Cerebellum (tissue), 4 donors: ENCODE measurements at places on chromosomes 12 and 14.

DNA sequence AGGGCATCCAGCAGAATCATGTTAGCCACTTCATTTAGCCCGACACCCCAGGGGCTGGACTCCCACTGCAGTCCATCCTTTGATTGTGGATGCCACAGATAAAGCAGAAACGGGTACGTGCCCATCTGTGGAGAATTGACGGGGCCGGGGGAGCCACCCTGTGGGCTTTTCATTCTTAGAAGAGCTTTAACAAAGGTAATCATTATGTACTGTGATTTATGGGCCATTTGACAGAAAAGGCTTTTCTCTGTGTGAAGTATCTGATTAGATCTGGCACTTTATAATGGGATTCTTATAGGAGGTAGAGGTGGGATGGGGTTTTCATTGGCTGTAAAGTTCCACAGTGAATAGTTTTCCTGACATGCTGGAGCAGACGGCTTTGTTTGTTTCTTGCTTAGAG is 40.4 kb downstream of the AACS start:
- DNase-seq = no peak

- no peak for DNase-seq
Measured at GRCh38 chr14:91424813-91425530, 7.4 kb upstream of the CCDC88C start.

- DNase-seq = no peak
Measured at GRCh38 chr12:108806346-108806745, 51.0 kb downstream of the SSH1 start.

- no peak for DNase-seq
Measured at GRCh38 chr14:32085845-32086383, 8.8 kb downstream of the ARHGAP5 start.

DNA sequence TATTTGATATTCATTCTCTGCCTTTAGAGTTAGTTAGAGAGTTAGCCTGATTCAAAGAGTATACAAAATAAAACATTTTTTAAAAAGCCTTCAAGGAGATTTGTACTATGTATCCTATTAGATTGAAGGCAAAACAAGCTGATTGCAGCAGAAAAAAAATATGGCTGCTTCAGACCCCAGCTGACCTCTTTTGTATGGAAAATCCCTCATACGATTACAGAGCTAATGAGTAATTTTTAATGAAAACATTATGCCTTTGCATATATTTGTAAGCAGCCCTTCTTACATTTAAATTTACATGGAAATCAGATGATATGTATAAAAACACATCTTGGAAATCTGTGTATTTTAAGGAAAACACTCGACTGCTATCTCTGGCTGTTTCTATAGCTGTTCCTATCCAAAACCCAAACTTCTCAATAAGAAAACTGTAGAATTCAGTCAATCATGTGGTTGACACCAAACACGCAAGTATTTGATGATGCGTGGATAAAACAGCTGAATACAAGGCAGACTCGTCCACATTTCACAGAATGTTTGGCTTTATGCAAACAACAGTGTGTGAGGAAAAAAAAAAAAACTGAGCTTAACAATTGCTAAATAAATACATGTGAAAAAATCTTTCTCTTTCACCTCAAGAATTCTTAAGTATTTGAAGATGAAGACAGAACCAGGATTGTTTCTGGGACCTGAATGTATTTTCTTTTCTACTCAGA is 275.3 kb downstream of the EGLN3 start:
- DNase-seq = no peak

DNA sequence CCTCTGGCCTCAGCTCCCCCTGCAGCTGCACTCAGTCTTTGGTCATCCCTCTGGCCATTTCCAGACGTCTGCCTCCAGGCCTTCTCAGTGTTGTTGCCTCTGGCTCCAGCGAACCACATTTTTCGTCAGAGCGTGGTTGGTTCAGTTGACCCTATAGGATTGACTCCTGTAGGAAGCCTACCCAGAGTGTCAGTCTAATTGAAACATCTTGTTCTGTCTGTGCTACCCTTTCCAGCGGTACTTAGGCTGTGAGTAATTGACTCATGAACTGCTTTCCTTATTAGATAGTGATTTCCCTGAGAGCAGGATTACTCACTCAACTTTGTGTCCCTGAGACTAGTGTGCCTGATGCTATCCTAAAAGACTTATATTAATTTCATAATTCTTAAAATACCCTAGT is 373.2 kb downstream of the ATP23 start:
- no peak for DNase-seq

DNA sequence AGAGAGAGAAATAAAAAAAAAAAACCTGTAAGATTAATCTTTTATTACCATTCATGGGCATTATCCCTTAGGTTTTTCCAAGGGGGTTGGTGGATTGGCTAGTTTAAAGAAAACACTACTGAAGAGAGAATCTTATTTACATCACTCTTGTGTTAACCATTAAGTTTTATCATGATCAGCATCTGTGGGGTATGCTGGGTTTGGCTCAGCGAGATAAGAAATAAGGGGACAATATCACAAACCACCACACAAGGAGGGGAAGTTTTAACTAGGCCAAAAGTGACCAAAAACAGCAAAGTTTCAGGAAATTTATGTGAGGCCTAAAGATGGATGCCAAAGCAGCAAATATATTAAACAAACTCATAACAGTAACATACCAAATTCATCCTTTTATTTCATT is 548.6 kb downstream of the SLC16A7 start:
- no peak for DNase-seq

DNA sequence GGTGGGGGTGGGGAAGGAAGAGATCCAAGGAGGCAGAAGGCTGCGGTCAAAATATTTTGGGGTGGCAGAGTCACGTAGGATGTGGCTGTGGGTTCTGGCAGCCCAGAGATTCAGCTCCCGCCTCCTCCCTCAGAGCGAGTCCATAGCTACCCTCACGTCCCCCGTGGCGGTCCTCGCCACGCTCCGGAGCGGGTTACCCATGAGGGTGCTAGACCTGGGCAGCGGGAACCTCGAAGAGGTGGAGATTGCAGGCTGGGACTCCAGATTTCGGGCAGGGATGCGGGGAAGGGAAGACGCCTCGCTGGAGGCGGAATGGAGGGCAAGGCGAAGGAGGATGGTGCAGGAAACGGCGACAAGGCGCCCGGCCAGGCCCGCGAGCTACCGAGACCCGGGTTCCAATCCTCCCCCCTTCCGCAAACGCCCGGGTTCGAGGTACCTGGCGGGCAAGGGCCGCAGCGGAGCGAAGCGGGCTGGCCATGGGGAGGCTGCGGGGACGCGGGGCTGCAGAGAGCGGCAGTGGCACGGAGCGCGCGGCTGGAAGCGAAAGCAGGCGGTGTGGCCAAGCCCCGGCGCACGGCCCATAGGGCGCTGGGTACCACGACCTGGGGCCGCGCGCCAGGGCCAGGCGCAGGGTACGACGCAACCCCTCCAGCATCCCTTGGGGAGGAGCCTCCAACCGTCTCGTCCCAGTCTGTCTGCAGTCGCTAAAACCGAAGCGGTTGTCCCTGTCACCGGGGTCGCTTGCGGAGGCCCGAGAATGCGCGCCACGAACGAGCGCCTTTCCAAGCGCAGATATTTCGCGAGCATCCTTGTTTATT is 46.2 kb downstream of the BCAT1 start:
- DNase-seq = no peak

- no peak for DNase-seq
Measured at GRCh38 chr14:61542848-61543790, 152.2 kb upstream of the HIF1A start.

DNA sequence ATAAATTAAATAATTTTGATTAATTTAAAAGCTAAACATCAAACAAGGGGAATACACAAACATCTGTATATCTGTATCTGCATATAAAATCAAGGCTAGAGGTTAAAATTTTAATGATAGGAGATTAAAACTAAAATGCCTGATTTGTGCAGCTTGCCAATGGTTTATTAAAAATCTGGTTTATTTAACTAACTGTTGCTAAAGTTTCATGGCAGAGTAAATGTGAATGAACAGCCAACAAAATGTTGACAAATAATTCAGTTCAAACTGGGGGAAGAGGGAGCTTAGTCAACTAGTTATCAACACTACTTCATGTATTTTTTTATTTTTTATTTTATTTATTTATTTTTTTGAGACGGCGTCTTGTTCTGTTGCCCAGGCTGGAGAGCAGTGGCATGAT is 43.0 kb downstream of the BTG1 start:
- no peak for DNase-seq

GRCh38 chr14:35416108-35416750 is 11.7 kb upstream of the NFKBIA start:
- DNase-seq = no peak

DNA sequence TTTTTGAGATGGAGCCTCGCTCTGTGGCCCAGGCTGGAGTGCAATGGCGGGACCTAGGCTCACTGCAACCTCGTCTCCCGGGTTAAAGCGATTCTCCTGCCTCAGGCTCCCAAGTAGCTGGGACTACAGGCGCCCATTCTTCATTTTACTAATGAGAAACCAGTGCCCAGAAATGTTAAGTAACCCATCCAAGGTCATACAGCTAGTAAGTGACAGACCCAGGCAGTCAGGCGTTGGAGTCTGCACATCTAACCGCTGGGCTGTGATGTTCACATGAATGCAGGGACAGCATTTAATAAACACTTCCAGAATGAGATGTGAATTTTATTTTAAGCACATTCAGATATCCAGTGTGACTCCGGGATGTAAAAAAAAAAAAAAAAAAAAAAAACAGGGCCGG is 1.3 kb upstream of the TRIP11 start:
- DNase-seq = no peak

DNA sequence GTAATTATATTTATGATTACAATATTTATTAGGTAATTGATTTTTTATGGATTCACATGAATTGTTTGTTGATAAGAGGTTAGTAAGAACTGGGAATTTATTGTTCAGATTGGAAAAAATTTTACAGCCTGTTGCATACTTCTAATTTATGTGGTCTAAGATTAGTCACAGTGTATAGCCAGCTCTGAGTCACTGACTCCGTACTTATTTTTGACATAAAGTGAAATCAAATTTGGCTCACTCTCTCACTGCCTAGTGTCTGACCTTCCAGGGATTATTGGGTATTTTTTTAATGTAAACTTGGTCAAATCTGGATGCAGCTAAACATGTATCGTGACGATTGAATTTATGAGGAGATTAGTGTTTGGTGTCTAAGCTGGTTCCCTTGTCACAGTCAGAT is 109.3 kb downstream of the PTPRQ start:
- no peak for DNase-seq

- DNase-seq = no peak
Measured at GRCh38 chr12:42361909-42362646, 36.1 kb downstream of the PPHLN1 start.

- no peak for DNase-seq
Measured at GRCh38 chr12:25459541-25459951, 93.5 kb downstream of the LMNTD1 start.
